ENCODE measurements at places on chromosomes 11 and 22.

DNA sequence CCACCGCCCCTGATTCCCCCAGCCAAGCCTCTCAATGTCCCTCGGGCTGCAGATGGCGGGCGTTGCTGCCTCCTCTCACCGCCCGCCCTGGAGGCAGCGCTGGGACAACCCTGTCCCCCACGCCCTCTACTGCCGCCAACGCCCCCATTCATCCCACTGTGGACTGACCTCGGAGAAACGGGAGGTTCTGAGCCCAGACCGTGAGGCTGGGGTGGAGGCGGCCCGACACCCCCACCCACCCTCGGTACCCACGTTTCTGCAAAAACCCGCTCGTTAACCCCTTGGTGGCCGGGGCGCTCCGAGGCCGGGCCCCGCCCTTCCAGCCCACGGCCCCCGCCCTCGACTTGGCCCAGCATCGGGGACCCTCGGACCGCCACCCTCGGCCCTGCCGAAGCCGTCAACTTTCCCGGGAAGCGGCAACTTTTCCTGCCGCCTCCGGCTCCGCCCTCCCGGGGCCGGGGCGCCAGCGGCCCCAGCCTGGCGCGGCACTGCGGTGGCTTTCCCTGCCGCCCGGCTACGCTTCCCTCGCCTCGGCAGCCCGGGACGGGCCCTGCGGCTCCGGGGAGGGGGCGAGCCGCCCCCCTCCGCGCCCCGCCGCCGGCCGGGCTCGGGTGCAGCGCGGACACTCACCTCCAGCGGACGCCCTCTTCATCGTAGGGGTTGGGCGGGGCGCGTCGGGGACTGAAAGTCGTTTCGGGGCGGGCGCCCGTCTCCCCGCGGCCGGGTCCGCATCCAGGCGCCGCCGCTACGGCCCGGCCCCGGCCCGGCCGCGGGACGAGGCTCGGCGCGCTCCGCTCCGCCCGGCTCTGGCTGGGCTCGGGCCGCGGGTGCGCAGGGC lies 458 bp downstream of the RTN4R start:
- DNase-seq = no peak

GRCh38 chr11:26620282-26621045 lies 48.4 kb upstream of the MUC15 start:
- no peak for DNase-seq

- no peak for DNase-seq
Measured at GRCh38 chr11:130315354-130315970, 745 bp upstream of the ZBTB44 start.

GRCh38 chr11:8956860-8957259 lies 7.4 kb downstream of the TMEM9B start:
- no peak for DNase-seq

DNA sequence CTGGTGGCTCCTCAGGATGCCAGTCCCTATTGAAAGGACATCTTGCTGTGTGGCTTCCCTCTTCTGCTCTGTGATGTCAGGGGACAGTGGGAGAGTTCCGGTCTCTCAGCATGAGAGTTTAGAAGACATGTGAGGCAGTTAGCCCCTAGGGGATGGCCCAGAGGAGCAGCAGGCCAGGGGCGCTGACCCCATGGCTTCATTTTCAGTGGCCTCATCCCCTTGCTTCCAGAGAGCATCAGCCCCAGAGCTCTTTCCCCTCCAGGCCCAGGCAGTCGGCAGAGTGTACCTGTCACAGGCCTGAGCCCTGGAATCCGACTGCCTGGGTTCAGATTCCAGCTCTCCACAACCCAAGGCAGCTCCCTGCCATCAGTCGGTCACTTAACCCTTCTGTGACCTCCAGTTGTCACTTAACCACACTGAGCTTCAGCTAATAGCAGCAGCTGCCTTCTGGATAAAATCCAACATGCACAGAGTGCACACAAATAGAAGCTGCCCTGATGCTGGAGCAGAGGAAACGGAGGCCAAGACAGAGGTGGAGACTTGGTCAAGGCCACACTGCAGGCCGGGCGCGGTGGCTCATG lies 14.1 kb upstream of the LRRC10B start:
- DNase-seq = no peak

DNA sequence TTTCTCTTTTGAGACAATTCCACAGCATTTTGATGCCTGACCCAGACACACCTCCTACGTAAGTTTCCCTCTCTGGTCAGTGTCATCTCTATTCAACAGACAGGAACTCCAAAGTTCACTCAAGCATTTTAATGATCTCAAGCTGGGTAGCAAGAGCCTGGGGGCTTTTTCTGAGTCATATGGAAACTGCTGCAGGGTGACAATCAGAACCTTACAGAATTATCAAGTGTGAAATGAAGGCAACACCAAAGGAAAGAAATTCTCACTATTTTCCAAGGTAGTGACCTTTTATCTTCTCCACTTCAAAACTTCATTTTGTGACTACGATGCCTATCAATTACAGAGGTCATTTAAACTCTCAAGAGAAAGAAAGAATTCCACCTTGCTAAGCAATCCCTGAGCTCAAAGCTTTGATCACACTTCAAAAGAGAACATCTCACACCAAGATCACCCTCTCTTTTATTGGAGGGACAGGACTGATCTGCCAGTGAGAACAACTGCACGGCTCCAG lies 229.0 kb upstream of the ZC3H12C start:
- DNase-seq = no peak

DNA sequence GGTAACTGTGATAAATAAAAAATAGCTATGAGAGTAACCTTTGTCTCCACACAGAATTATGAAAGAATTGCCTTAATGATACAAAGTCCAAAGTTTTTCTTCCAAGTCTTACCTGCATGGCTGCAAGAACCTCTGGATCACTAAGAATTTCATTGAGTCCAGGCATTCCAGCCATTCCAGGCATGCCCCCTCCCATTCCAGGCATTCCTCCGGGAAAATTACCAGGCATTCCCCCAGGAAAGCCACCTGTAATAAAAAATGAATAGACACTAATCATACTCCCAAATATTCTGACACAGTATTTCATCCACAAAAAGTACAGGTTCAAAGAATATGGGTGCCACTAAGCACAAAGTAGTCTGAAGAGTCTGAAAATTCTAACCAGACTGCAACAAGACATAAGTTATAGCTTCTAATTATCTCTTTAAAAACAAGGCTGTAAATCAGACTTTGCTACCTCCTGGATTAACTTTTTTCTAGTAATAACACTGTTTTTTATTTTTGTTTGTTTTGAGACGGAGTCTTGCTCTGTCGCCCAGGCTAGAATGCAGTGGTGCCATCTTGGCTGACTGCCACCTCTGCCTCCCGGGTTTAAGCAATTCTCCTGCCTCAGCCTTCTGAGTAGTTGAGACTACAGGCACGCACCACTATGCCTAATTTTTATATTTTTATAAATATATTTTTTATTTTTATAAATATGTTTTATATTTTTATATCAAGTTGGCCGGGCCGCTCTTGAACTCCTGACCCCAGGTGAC lies 8.0 kb upstream of the SLC25A17 start:
- no peak for DNase-seq

- no peak for DNase-seq
Measured at GRCh38 chr22:11360632-11361031, 4167.4 kb upstream of the OR11H1 start.

- DNase-seq = no peak
Measured at GRCh38 chr11:71282581-71283351, 30.4 kb upstream of the SHANK2 start.

GRCh38 chr11:84686716-84687115 lies 940.4 kb downstream of the DLG2 start:
- DNase-seq = no peak

GRCh38 chr11:110908401-110909105 lies 196.3 kb upstream of the ARHGAP20 start:
- no peak for DNase-seq

DNA sequence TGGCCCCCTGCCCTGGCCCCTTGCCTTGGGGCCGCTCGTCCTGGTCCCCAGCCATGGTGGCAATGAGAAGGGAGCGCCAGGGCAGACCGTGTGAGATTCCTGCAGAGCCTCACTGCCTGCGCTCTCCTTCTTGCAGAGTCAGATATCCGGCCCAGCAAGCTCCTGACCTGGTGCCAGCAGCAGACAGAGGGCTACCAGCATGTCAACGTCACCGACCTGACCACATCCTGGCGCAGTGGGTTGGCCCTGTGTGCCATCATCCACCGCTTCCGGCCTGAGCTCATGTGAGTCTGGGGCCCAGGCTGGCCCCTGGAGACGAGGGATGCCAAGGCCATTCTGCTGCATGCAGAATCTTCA lies 114.1 kb downstream of the MICAL2 start:
- no peak for DNase-seq

DNA sequence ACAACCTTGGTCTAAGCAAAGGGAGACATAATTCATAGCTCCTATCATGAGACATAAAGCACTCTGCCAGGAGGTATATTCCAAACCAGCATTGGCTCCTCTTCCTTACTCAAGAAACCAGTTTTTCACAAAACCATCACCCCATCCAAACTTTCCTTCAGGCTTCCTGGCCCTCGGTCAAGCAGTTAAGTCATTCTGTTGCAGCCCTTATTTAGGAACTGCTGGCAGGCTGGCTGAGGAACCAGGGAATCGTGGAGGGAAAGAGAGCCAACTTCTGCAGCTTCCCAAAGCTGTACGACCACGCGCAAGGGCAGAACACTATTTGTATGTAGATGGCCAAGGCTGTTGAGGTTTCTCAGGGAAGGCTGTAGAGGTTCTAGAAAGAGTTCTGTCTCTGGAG lies 680 bp downstream of the IFT46 start:
- DNase-seq = no peak
